ENCODE measurements at places on chromosomes 12 and 14.

DNA sequence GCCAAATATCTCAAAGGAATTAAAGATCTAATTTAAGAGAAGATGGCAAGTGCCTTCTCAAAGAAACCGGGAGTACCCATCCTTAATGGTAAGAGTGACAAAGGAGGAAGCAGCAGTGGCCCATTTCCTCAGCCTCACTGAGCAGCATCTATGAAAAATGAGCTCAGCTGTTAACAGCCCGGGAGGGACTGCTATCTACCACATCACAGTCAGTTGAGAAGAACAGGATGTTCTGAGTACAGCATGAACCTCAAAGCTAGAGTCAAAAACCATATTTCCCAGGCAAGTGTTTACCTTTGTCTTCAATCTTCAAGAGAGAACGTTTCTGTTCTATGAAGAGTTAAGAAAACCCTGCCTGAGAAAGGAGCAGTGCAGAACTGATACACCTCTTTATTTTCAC is 115.0 kb downstream of the BTG1 start:
- DNase-seq = no peak

- DNase-seq = no peak
Measured at GRCh38 chr14:37262649-37263048, 64.9 kb downstream of the MIPOL1 start.

GRCh38 chr14:43792980-43793379 is 714.1 kb downstream of the FSCB start:
- DNase-seq = no peak

DNA sequence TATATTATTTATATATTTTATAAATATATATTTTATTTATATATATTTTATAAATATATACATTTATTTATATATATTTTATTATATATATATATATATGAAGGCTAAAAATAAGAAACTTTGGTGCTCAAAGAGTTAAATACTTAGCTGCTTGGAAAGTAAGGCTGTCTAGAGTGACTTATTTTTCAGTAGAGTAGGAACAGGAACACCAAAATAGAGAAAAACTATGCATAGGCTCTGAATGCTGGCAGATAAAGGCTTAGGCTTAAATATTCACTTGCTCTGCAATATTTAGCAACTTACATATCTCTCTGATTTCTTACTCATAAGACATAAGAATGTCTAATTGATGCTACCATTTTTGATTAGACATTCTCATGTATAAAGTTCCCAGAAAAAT is 991.2 kb downstream of the VRK1 start:
- DNase-seq = no peak

GRCh38 chr12:97513950-97514349 is 51.3 kb downstream of the RMST start:
- DNase-seq = no peak

DNA sequence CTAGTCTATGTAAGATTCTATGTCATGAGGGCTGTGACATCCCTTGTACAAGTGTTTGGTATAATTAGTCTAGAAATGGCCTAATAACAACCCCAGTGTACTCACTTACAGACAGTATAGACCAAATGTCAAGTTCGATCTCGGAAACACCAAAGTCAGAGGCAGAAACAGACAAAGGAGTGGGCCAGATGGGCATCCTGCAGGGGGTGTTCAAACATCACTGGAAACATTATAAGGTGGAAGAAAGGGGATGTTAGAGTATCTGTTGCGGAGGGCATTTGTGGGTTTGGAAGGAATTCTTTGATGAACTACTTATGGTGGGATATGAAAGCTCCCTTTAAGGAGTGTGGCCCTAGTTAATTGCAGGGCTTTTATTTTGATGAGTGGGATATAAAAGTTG is 134.6 kb downstream of the ESR2 start:
- DNase-seq = no peak

GRCh38 chr12:96078231-96079135 is 43.1 kb upstream of the LTA4H start:
- no peak for DNase-seq

GRCh38 chr12:111359231-111359913 is 9.5 kb downstream of the PHETA1 start:
- DNase-seq = no peak

DNA sequence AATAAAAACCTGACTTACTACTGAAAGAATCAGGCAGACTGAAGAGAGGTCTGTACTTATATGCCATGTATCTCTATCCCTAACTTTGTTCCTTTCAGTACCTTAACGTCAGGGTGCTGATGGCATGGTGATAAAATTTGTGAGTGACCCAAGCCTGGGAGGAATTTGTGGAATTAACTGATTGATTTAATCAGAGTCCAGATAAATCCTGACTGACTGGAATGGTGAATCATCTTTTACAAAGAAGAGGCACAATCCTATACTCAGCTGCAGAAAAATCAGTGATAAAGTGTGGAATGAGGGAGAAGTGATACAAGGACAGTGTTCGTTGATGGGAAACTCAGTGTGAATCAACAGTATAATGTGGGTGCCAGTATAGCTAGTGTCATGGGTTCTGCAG is 3.7 kb downstream of the TDG start:
- DNase-seq = no peak

GRCh38 chr14:38310420-38310995 is 54.6 kb upstream of the CLEC14A start:
- no peak for DNase-seq

GRCh38 chr14:98167275-98167674 is 1104.7 kb downstream of the BCL11B start:
- DNase-seq = no peak

DNA sequence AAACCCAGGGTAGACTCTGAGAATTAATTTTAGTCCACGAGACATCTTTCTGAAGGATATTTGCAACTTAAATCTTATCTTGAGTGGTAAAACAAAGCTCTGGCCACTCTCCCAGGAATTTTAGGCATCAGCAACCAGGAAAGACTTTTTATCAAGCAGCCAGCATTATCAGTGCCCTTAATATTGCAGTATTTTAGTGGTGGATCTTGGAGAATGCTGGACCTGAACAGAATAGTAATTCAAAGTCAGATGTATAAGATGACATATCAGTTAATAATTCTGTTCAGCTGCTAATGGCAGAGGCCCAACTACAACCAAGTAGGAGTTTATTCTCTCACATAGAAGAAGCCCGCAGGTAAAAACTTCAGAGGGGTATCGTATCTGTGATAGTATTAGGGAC is 59.0 kb upstream of the CRY1 start:
- no peak for DNase-seq

- no peak for DNase-seq
Measured at GRCh38 chr12:65997056-65997455, 133.5 kb downstream of the LLPH start.

GRCh38 chr12:86774841-86775388 is 518.7 kb upstream of the MGAT4C start:
- no peak for DNase-seq
